ENCODE measurements at places on chromosomes 7 and 10.

- no peak for DNase-seq
Observed at GRCh38 chr10:59885430-59886134, 20.8 kb downstream of the CCDC6 start.

- DNase-seq = no peak
Observed at GRCh38 chr10:5314840-5315239, 49.9 kb upstream of the UCN3 start.

DNA sequence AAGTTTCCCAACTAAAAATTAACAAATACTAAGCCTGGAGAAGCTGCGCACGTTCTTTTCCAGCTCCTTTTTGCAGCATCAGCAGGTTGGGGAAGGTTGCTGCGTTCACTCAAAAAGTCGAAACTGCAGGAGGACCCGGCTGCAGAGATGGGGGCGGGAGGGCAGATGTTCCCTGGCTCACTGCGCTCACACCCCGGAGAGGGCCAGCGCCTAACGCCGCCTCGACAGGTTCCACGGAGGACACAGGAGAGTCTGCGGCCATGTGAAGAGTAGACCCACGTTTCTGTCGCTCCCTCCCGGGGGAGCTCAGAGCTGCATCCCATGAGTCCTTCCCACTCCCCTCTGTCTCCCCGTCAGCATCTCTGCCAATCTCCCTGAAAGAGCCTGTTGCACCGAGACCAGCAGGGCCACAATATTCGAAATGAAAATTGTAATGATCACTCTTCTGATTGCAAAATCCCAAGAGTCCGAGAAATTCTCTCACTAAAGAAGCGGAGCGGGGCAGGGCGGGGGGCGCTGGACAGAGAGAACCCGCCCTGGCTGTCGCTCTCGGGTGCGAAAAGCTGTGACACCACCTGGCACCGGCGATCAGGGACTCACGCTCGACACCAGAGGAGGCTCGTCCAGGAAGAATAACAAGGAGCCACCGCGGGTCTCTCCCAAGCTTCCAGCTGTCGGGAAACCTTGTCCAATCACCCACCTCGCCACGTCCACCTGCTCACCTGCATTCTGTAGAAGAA lies 131.5 kb upstream of the PFKP start:
- no peak for DNase-seq

DNA sequence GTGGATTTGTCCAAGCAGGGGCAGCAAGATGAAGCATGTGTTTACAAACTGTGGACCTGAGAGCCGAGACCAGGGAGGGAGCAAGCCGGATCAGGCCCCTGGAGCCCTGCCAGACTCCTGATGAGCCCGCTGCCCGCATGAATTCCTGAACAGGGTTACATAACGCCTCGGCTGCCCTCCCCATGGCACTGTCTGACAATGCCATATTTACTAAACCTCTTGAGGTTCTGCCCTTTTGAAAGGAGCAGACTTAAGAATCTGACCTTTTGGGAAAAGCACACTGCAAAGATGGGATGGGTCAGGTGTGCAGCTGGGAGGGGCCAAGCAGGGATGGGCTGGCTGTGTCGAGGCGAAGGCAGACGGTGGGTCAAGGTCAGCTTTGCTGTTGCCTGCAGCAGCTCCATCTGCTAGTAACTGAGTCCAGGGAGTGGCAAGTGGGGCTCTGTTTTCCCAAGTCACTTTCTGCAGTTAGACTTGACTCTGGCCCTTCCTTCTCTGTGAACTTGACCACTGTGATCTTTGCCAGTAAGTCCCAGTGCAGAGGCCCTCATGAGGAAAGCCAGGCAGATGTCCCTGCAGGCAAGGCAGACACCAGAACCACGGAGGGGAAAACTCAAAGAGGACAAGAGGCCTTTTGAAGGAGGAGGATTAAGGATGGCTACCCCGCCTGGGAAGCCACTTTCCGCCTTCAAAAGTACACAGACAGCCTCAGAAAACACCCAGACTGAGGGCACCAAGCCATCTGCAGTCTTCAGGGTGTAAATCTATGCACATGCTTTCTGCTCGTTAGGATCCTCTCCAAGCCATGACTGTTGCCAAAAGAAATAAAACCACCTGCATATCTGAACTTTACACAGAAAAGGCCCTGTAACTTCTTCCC lies 175.8 kb downstream of the TNS3 start:
- DNase-seq = no peak

GRCh38 chr10:6473430-6473829 lies 106.6 kb downstream of the PRKCQ start:
- DNase-seq = no peak

- DNase-seq = no peak
Observed at GRCh38 chr7:106001886-106002285, 38.8 kb downstream of the CDHR3 start.

- no peak for DNase-seq
Observed at GRCh38 chr10:71836596-71836974, 14.5 kb downstream of the PSAP start.

GRCh38 chr7:19677180-19677579 lies 31.7 kb downstream of the POLR1F start:
- no peak for DNase-seq

GRCh38 chr10:11499425-11500071 lies 111.9 kb downstream of the USP6NL start:
- DNase-seq = no peak

All from retina (tissue), 1 donor.